Posterior vena cava (tissue), 2 donors: ENCODE measurements at places on chromosomes 11 and 22. TPM values are rescaled to one million over a fixed set of nuclear protein-coding genes. Genes with fewer than 3 reads are reported as not detected.

DNA sequence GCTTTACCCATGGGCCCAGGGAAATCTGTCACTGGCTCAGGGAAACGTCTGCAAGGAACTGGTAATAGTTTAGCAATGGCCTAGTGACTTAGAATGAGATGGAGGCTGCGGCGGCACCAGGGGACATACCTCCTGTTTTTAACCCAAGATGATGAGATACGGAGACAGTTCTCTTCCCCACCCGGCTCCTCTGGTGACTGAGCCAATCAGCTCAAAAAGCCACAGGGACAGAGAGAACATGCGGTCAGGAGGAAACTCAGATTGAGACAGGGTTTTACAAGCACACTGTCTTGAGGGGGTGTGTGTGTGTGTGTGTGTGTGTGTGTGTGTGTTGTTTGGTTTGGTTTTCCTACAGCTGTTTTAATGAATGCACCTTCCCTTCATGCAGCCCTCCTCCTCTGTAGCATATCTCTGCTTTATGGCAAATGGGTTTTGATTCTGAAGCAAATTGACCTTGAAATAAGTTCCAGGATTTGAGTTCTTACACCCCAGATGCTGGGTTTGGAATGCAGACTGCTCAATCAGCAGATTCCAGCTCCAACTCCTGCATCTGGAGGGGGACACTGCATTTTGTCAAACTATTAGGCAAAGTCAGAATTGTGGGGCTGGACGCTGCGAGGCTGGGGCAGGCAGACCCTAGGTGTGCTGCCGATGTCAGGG is 246.2 kb downstream of the NTM start:
- no peak for DNase-seq

GRCh38 chr11:15179167-15179566 is 64.4 kb downstream of the INSC start:
- DNase-seq, result no peak

The SHANK2 gene
- total RNA-seq, result 0.67 TPM

The OR51E1 gene
- 1.0 TPM for total RNA-seq
